Chondrocyte (in vitro differentiated cells): ENCODE measurements at places on chromosomes 2 and 18. TPM values are rescaled to one million over a fixed set of nuclear protein-coding genes. Genes with fewer than 3 reads are reported as not detected.

CXCR1 gene
- not detected in 3 replicates for total RNA-seq

EVX2 gene
- total RNA-seq, result not detected in 3 replicates

KLHL14 gene
- total RNA-seq, result not detected in 3 replicates

SLC30A3 gene
- 0.17 to 0.31 TPM in 2 of 3 replicates, not detected in the other for total RNA-seq

IKZF2 gene
- total RNA-seq, result 8.6 to 18.1 TPM (median 9.2 TPM) in 3 replicates

GYPC gene
- total RNA-seq, result 29.1 to 48.6 TPM (median 46.4 TPM) in 3 replicates

INHBB gene
- 0.58 to 1.3 TPM (median 0.90 TPM) in 3 replicates for total RNA-seq
